ENCODE measurements at places on chromosomes 3 and 15.
A peak's percentile ranks its signal among the peaks of the same experiment; 100 is the strongest.

DNA sequence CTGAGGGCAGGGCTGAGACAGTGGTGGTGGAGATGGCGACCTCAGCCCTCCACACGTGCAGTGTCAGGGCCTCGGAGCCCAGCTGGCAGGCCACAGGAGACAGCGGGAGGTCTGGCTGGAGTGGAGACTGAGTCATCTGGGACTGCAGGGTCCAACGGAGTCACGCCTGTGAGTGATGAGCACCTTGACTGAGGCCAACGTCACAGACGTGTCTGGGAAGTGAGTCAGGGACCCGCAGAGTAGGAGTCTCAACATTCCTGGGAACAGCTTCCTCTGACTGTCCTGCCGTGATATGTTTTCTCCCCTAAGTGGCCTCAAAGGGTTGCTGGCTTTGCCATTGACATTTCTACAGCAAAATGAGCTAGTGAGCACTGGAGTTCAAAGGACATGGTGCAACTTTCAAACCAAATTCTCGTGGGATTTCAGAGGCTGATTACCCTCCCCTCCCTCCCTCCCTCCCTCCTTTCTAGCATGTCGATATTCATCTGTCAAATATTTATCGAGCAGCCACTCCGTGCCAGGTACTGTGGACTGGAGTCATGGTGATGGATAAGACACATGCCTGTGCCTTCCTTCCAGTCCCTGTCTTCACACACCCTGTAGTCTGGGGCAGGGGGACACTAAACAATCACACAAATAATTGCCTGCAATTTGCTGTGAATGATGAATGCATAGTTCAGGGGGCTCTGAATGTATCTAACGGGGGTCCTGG is 53.3 kb upstream of the AMOTL2 start:
- DNase-seq = no peak

DNA sequence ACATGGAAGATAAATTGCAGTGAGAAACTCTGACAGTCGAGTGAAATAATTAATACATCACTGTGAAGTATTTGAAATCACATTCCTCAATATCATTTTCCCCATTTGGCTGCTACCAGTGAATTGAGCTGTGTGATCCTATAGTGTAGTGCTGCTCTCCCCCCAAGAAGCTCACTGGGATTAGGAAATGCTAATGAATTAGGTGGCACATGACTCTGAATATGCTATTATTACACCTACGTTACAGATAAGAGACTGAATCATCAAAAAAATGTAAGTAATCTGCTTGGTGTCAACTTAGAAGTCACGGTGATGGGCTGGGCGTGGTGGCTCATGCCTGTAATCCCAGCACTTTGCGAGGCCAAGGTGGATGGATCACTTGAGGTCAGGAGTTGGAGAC is 34.7 kb upstream of the SYNM start:
- DNase-seq = no peak

GRCh38 chr15:29692527-29692926 is 129.7 kb downstream of the TJP1 start:
- DNase-seq = no peak

GRCh38 chr15:42716626-42717025 is 20.3 kb downstream of the CDAN1 start:
- no peak for DNase-seq

- DNase-seq = peak; percentile 30
These were observed 51.9 kb upstream of the PFN2 start for GRCh38 chr3:150022381-150023238.

DNA sequence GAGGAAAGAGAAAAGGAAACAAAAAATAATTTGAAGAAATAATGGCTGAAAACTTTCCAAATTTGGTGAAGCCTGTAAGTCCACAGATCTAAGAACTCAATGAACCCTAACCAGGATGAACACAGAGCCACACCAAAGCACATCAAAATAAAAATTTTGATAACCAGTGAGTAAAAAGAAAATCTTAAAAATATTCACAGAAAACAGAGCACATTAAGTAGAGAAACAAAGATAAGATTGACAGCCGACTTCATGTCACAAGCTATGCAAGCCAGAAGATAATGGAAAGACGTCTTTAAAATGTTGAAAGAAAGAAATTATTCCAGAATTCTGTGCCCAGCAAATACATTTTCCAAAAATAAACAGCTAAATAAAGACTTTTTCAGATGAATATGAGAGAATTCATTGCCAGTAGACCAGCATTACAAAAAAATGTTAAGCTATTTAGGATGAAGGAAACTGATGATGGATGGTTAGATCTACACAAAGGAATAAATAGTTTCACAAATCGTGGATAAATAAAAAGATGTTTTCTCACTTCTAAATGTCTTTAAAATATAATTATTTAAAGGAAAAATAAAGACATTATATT is 140.2 kb upstream of the SKOR1 start:
- no peak for DNase-seq

- DNase-seq = no peak
These were observed 589 bp downstream of the KLF15 start for GRCh38 chr3:126356373-126357264.

GRCh38 chr3:189041482-189042090 is 130.2 kb upstream of the TPRG1 start:
- DNase-seq = no peak

DNA sequence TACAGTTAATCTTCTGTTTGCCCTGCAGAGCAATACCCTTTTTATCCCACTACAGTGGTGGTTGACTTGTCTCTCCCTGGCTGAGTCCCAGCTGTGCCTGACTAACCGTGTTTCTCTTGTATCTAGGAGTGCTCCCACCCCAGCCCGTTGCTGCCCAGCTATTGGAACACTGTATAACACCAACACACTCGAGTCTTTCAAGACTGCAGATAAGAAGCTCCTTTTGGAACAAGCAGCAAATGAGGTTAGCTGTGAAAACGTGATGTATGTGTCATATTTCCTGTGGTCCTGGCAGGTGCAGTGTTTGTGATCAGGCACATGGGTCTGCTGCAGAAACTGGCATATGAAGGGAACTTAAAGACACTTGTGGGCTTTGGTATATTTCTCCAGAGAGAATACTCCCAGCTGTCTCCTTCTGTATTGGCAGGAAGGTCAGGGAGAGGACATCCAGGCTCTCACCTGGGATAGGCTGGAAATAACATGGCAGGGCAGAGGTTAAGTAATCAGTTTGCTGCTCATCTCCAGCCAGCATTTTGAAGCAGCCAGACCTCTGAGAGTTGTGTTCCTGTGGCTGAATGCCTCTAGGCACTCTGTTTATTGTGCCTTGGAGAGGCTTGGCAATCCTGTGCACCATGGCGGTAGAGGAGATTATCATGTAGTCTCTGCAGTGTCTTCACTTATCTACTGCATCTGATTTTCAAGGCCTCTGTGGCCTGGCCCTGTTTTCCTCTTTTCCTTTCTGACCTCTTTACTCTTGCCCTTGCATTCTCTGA is 34.8 kb downstream of the ATG7 start:
- DNase-seq = no peak

DNA sequence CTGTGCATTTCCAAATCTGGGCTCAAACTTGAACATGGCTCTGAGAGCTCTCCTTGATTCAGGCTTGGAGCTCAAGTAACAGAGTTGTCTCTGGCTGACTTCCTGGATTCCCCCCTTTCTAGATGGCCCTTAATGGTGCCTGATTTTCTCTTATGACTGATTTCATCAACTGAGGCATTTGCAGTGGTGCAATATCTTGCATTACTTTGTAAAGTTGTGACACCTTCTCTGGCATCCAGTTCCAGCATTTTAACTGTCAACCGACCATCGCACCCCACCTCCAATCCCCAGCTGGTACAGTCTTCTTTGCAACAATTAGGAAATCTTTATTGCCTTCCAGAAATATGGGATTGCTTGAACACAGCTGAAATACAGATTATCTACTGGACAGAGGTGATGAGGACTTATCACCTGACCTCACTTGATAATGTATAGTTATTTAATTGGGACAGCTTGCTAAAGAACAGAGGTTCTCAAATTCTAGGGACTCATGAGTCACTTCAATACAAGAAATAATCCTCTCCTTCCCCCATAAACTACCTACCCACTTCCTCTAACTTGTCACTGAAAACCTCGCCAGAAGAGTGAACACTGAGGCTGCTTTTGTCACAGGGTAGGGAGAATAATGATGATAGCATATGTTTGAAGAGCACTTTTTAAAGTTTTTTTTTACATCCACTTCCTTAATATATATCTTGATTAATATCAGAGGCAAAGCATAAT is 41.8 kb downstream of the FILIP1L start:
- DNase-seq = no peak

GRCh38 chr3:2839876-2840275 is 270.3 kb downstream of the IL5RA start:
- no peak for DNase-seq

DNA sequence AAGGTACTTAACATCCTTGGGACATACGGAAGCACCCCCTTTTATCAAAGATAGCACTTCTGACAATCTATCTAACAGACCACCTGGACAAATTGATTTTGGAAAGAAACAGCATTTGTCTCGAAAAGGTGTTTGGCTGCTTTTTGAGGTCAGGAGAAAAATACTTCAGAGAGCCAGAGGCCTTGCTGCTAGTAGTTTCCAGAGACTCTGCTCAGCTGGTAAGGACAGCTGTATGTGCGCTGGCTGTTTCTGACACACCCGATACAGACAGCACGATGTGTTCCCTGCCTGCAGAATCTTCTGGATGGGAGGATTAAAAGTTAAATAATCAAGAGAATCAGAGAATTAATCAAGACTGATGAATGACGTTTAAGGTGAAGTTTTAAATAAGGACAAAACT is 15.6 kb upstream of the GYG1 start:
- no peak for DNase-seq

DNA sequence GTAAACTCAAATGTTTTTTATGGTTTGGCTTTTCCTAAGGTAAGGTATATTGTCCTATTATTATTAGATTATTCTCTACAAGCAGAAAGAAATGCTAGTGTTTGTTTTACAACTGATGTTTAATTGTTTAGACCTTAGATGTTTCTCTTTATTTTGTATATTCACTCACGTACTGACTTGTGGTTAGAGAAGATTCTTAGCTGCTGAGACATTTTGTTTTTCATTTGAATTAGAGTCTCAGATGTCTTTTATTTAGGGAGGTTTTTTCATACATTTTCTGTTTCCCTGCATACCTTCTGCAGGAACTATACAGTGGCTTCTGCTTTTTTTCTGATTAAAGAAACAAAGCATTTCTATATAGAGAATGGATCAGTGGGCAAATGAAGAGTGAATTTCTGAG is 110.9 kb downstream of the MYRIP start:
- DNase-seq = no peak

GRCh38 chr3:16550305-16550675 is 36.8 kb upstream of the RFTN1 start:
- no peak for DNase-seq

DNA sequence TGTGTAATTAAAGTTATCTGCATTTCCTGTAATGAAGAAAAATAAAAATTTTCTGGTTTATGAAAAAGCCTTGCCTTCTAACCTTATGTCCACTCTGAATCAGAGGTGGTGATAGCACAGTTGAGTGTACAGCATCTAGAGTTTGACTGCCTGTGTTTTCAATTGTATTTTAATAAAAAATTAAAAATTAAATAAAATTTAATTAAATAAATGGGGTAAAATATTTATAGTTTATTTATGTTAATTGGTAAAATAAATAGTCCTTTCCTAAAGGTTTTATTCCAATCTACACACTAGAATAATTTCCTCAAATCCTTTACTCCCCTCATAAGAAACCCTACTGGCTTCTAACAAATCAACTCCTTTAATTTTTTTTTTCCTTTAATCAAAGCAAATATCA is 111.8 kb upstream of the MYO5C start:
- DNase-seq = no peak

DNA sequence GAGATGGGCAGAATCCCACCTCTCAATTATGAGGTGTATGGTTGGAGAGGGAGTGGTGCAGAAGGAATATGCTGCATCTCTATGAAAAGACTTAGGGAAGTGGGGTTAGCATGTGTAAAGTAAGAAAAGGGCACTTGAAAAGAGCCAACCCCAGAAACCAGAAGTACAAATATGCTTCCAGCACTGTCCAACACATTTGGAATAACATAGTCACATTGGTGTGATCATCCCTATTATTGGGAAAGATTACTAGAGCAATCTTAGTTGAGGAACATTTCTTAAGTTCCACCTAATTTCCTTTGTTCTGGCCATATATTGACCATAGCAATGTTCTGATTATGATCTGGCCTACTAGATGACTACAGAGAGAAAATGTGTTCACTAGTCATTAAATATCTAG is 34.3 kb downstream of the HMG20A start:
- no peak for DNase-seq

DNA sequence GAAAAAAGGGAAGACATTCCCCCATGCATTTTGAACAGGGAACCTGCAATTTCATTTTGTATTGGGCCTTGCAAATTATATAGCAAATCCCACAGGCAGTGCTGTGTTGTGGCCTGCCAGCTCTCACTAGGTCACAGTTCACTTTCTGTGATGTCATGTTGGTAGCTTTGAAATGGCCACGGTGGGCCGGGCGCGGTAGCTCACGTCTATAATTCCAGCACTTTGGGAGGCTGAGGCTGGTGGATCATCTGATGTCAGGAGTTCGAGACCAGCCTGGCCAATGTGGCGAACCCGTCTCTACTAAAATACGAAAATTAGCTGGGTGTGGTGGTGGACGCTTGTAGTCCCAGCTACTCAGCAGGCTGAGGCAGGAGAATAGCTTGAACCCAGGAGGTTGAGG is 27.0 kb upstream of the C15orf39 start:
- no peak for DNase-seq

Measured in DMS79 (cell line).